Lung (tissue), 17 donors: ENCODE measurements at places on chromosomes 3 and 15. TPM values are rescaled to one million over a fixed set of nuclear protein-coding genes. Genes with fewer than 3 reads are reported as not detected.

Gene TIMP4
- 17.2 TPM for total RNA-seq

DNA sequence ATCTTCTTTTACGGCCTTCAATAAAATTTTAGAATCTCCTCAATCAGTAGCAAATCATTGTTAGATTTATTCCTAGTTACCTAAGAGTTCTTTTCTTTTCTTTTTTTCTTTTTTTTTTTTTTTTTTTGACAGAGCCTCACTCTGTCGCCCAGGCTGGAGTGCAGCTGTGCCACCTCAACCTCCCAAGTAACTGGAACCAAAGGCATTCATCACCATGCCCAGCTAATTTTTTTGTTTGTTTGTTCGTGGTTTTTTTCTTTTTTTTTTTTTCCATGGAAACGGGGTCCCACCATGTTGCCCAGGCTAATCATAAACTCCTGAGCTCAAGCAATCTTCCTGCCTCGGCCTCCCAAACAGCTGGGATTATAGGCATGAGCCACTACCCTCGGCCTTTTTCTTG lies 30.4 kb upstream of the AEN start:
- no peak overlapping the region for H3K4me3 ChIP-seq
- no peaks in the 10 kb centered on the region for H3K27me3 ChIP-seq
- no peak overlapping the region for H3K27ac ChIP-seq
- H3K4me1 ChIP-seq, result no peaks in the 10 kb centered on the region

DNA sequence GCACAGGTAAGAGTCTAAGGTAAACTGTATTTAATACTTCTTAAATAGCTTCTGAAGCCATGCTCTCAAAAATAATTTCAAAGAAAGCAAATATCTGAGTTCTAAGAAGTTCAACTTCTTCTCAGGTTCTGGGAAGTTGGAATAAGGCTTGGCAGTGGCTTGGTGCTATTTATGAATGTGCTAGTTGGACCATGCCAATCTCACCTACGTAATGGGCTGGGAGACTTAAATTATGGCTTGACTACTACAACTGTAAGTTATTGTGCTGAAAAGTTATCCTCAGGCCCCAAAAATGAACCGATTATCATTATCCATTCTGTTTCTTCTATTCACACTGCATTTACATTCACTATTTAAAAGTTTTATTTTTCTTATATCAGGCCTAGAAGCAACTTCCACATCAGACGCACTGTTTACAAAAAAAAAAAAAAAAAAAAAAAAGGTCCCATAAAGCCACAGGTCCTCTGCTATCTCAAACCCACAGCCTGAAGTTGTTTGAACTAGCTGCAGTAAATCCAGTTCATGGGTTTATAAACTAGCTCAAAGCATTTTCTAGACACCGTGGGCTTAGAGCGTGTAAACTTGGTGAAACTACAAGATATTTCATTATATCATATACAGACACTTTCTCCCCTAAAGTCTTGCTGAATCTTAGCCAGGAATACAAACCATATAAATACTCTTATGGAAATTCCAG lies 3.4 kb downstream of the LRIG1 start:
- DNase-seq, result no peak
- H3K4me1 ChIP-seq, result peaks cover 26% of the 10 kb centered on the region
- no peaks in the 10 kb centered on the region for H3K27me3 ChIP-seq
- peak overlapping the region; percentile 34 for H3K27ac ChIP-seq
- H3K4me3 ChIP-seq, result no peak overlapping the region

Gene TMOD2
- total RNA-seq, result 10.4 TPM

DNA sequence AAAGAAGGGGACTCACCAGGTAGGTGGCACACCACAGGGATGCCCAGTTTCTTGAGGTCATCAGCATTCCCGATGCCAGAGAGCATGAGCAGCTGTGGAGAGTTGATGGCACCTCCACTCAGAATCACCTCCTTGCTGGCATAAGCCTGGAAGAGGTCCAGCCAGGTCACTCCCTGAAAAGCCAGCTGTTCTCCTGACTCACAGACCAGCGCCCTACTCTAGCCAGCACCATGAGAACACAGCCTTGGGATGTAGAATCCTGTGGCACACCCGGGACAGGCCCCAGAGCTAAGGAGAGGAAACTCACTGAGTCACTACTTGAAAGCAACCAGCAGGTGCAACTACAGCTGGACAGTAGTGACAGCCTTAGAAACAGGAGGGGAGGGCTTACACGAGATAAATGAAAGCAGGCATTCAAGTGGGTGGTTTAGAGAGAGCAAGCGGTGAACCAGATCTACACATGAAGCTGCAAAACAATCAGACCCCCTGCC lies 24.5 kb downstream of the CHDH start:
- H3K4me1 ChIP-seq, result no peaks in the 10 kb centered on the region
- H3K27ac ChIP-seq, result no peak overlapping the region
- H3K36me3 ChIP-seq, result no peaks in the 10 kb centered on the region

- H3K27ac ChIP-seq, result no peak overlapping the region
- DNase-seq, result peak; percentile 31
- H3K4me1 ChIP-seq, result peaks cover 21% of the 10 kb centered on the region
- H3K27me3 ChIP-seq, result no peaks in the 10 kb centered on the region
- H3K4me3 ChIP-seq, result no peak overlapping the region
These were observed 26.2 kb upstream of the SPTBN5 start for GRCh38 chr15:41919954-41920538.

Gene EPHB3
- total RNA-seq, result 20.5 TPM

DNA sequence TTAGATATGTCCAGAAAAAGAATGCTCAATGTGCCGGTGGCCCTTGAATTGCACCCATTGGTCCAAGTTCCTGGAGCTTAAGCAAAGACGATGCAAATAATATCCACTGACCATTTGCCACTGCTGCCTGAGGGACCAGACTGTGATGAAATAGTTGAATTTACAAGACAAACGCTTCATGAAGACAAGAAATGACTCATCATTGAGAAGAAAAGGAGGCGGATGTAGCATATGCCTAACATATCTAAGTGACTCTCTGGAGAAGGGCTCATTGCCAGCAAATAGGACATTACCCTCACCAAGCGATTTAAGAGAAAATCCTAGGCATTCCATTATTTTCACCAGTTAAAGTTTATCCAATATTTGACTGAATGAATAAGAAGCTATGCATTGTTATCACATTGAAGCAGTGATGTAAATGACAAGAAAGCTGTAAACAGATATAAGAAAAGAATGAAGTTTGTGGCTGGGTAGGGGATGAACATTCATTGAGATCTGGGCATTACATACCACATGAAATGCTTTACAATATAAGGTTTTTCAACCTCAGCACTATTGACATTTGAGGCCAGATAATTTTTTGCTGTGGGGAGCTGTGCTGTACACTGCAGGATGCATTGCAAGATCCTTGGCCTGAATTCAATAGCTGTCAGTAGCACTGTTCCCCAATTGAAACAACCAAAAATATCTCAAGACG lies 48.9 kb upstream of the CPNE4 start:
- no peak overlapping the region for H3K4me3 ChIP-seq
- no peaks in the 10 kb centered on the region for H3K4me1 ChIP-seq
- H3K27ac ChIP-seq, result no peak overlapping the region
- no peak for DNase-seq

DNA sequence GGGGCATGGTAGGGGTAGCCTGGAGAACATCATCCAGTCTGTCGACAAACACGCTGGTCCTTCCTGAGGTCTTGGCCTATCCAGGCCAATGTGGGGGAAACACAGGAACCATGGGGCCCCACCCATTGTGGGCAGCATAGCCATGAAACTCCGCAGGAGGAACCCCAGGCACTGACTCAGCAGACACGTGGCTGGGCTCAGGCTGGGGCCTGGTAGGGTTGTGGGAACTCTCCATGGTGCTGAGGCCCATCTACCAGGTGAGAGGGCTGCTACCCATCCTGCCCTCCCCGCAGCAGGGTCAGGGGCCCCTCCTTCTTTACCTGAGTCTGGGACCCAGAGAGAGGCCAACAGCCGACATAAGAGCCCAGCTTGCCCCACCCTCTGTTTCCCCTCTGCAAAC lies 22.6 kb upstream of the CACNA2D2 start:
- no peak for DNase-seq
- H3K27ac ChIP-seq, result no peak overlapping the region
- H3K4me1 ChIP-seq, result no peaks in the 10 kb centered on the region
- H3K4me3 ChIP-seq, result no peak overlapping the region

Gene ABTB1
- total RNA-seq, result 51.2 TPM

DNA sequence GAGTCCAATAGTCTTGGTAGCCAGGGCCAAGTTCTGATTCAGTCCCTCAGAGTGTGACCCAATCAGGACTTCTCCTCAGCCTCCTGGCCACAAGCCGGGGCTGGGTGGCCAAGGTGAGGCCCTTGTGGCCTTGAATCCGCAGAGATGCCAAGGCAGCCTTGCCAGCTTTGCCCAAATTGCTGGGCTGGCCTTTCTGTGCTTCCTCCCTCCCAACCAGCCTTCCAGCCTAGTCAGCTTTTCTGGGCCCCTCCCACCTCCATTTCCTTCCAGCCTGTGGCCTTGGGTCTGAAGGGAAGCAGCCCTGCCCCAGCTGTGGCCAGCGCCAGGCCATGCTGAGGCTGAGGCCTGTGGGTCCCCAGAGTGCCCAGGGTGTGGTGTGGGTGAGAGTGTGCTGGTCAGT lies 34.3 kb upstream of the ANKDD1A start:
- no peaks in the 10 kb centered on the region for H3K27me3 ChIP-seq
- H3K4me3 ChIP-seq, result no peak overlapping the region
- peaks cover 19% of the 10 kb centered on the region for H3K4me1 ChIP-seq
- no peaks in the 10 kb centered on the region for H3K36me3 ChIP-seq
- DNase-seq, result peak; percentile 41
- H3K27ac ChIP-seq, result peak overlapping the region; percentile 81
